HFFc6 (cell line): ENCODE measurements at places on chromosomes 11 and 22.

DNA sequence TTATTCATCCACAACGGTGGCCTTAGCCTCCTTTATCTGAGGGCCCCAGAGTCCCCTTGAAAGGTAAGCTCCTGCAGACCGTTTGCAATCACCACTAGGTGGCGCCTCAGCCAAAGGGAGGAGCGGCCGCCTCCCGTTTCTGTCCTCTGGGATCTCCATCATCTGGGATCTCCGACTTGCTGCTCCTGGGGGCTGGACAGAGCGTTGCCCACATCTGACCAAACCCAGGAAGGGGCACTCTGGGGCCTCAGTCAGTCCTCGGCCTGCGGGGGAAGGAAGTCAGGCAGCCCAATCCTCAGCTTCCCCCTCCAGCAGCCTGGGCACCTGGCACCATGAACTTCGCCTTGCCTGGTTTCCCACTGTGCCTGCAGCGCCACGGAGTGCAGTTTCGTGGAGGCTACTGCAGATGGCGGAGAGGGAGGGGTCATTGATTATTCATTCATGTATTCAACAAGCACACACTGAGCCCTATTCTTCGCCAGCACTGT, 23.5 kb downstream of the TP53I11 start:
- DNase-seq, result peak; percentile 46

DNA sequence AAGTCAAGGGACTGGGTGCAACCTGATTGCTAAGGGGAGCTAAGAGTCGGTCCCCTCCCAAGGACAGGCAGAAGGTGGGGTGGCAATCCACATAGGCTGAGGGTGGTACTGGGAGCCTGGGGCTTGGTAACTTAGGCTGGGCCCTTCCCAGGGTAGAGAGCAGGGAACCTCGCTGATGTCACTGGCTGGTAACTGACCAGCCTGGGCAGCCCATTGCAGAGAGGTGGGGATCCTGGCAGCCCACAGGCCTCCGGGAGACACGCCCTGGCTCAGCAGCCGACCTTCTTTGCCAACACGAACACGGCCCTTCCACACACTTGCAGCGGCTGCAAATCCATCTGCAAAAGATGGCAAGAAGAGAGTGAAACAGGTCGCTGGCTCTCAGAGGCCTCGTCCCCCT, 25.4 kb downstream of the A4GALT start:
- DNase-seq, result no peak

GRCh38 chr22:38923463-38924346, 33.7 kb upstream of the APOBEC3A start:
- DNase-seq, result peak; percentile 59

GRCh38 chr11:1303973-1304372, 5.5 kb downstream of the TOLLIP start:
- DNase-seq, result no peak

GRCh38 chr11:79461144-79461543, 20.3 kb upstream of the TENM4 start:
- DNase-seq, result peak; percentile 58
